Colonic mucosa (tissue), 4 donors: ENCODE measurements at places on chromosomes 6 and 20. TPM values are rescaled to one million over a fixed set of nuclear protein-coding genes. Genes with fewer than 3 reads are reported as not detected.

- no peak for DNase-seq
Observed at GRCh38 chr6:136228814-136229213, 21.3 kb downstream of the MTFR2 start.

DNA sequence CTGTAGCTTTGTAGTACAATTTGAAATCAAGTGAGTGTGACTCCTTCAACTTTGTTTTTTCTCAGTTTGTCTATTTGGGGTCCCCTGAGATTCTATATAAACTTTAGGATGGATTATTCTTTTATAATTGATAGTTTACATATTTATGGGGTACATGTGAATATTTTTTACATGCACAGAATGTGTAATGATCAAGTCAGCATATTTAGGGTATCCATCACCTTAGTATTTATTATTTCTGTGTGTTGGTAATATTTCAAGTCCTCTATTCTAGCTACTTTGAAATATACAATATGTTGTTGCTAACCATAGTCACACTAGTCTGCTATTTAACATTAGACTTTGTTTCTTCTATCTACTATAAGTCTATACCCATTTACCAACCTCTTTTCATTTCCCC, 50.3 kb downstream of the PLCG1 start:
- DNase-seq = no peak

DNA sequence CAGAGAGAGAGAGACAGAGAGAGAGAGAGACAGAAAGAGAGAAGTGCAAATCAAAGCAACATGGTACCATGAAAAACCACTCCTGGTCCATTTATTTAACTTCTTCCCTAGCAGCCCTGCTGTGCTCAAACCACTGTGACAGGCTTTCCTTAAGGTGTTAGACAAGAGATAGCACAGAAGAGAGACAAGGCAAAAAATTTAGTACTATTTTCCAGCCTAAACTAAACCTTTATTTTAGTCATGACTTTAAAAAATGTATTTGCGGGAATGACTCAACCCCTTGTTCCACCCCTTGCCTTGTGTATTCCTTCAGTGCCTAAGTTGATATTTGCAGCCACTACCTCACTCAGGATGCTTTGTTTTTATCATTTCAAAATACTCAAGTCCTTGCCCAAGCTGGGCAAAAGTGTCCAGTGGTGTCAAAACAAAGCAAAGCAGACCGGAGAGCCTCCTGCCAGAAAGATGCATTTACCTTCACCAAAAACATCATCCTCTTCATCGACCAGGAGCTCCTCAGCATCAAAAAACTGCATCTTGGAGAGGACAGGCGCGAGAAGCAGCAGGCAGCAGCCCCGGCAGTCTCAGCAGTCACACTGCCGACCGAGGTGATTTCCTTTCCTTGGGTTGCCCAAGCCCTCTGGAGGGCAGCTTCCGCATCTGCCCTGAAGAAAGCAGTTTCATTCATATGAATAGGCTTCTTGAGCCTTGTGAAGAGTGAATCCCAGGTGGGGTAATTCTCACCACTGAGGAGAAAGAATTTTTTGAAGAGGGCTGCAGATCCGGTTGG, at the start of gene RIPOR2:
Gene RIPOR2 (minus strand): TSS at position 595 of the 787 bp plus-strand sequence. CDS start 62 bp downstream, at position 533.
- DNase-seq = no peak

- no peak for DNase-seq
Observed at GRCh38 chr6:130259557-130259956, 36.8 kb upstream of the SAMD3 start.

SAMD5 gene
- total RNA-seq = 13.8 TPM
